ENCODE measurements at places on chromosomes 3 and 15.

GRCh38 chr3:43243590-43244587, 42.5 kb upstream of the SNRK start:
- DNase-seq, result no peak

DNA sequence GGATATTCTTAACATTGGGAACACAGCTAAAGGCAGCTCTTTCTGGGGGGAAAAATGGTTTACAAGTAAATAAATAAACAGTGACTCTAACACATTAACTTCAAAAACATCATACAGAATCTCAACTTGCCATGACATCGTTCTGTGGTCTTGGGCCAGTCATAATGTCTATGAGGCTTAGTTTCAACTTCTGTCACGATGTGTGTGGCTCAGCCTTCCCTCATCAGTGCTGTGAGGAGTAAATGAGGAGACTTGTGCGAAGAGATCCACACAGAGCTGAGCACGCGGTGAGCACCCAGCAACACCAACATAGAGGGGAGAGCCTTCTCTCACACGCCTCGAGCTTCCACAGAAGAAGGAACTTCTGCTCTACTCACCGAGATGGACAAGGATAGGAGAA, 49.0 kb downstream of the DZIP1L start:
- no peak for DNase-seq

GRCh38 chr3:189057369-189057768, 114.4 kb upstream of the TPRG1 start:
- no peak for DNase-seq

- DNase-seq, result no peak
Observed at GRCh38 chr3:194481525-194482195, 5.1 kb downstream of the ATP13A3 start.

- no peak for DNase-seq
Observed at GRCh38 chr3:153553605-153553945, 391.5 kb downstream of the RAP2B start.

DNA sequence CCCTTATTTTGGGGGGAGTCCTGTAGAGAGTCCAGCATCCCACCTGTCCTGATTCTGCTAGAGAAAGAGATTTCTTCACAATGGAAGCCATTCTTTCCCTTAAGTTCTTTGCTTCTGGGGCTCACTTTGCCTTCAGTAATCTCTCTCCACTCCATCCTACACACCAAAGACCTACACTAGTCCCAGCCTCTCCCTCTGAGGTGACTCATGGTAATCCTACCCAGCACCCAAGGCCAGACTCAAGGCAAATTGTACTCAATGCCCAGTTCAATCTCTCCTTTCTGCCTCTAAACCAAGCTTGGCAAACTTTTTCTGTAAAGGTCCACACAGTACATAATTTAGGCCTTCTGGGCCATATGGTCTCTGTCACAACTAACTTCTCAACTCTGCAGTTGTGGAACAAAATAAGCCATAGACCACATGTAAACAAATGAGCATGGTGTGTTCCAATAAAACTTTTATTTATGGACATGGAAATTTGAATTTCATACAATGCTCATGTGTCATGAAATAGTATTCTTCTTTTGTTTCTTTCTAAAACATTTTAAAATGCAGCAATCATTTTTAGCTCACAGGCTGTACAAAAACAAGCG, 72.5 kb downstream of the MRPL46 start:
- no peak for DNase-seq

DNA sequence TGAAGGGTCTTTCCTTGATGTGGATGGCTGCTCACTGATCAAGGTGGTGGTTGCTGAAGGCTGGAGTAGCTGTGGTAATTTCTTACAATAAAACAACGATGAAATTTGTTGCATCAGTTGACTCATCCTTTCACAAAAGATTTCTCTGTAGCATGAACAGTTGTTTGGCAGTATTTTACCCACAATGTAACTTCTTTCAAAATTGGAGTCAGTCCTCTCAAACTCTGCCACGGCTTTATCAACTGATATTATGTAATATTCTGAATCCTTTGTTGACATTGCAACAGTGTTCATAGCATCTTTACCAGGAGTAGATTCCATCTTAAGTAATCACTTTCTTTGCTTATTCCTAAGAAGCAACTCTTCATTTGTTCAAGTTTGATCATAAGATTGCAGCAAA, 252.6 kb downstream of the UBE2E2 start:
- DNase-seq, result peak; percentile 67

DNA sequence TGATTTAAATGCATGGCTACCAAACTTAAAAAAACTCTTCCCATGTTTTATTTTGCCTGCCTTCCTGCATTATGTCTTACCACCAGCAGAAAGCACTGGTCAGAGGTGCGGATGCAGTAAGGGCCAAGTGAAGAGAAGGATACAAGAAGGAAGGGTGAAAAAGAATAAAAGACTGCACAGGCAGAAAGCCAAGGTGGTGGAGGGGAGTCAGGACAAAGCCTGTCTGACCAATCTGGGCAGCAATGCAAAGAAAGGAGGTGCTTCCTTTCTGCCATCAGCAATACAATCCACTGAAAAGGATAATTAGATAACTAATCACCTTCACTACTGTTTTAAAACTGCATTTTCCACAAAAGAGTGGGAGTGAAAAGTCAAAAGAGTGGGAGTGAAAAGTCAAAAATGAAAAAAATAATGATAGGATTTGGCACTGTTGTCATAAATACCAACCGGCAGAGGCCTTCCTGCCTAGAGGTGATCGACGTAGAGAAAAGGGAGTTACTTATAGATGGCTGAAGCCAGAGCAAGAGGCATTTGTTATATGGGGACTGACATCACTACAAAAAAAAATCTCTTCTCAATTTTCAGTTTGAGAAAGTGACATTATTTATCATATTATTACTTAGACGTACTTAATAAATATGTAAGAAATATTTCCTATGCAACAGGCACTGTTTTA, 385.3 kb downstream of the TBC1D5 start:
- no peak for DNase-seq

- no peak for DNase-seq
Observed at GRCh38 chr3:194156095-194156494, 20.1 kb downstream of the HES1 start.

DNA sequence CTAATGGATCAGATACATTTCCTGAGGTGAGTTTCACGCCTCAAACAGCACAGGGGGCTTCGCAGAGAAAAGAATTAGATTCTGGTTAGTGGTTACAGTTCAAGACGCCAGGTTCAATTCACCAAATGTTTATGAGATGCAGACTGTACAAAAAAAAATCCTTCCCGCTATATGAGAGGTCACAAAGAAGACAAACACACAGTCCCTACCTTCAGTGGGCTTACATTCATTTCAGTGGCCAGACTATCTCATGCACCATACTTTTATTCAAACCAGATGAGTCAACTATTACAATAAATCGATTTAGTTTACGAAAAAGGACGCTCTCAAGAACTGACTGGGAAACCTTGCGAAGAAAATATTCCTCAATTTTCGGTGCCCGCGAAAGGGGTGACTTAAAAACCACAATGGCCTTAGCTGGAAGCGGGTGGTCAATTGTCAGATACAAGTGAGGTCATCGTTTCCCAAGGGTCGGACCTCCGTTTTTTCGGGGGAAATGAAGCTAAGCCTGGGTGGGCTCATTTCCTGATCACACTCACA, 695 bp downstream of the METTL6 start:
- no peak for DNase-seq

DNA sequence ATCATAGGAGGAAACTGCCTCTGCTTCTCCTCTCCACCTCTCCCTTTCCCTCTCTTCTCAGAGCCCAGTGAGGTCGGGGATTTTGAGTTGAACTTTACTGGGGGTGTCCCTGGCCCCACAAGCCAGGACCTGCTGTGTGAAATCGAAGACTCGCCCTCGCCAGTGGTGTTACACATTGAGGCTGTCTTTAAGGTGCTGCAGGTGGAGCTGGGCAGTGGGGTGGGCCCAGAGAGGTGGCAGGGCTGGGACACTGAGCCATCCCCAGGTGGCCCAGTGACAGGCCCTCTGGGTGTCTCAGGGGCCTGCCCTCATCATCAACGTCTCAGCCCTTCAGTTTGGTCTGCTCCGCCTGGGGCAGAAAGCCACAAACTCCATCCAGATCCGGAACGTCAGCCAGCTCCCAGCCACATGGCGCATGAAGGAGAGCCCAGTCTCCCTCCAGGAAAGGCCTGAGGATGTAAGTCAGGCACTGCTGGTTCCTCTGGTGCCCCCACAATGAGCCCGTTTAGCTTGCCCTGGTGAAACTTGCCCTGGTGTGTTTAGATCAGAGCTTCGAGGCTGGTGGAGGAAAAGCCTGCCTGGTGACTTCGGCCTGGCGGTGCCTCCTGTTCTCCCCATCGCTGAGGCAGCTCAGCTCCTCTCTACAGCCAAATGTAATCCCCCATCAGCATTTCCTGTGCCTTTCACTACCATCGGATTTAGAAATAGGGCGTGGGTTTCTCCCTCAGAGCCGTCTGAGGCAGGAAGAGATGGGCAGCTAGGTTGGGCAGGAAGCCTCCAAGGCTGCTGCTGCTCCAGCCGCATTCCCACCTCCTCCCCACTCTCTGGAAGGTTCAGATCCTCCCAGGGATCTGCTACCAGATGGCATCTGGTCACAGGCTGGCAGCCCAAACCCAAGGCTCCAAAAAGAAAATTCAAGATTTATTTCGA, 39.2 kb downstream of the ACAA1 start:
- DNase-seq, result no peak

- no peak for DNase-seq
Observed at GRCh38 chr3:154584041-154584440, 154.1 kb upstream of the GPR149 start.

GRCh38 chr15:39102431-39102830, 478.4 kb upstream of the THBS1 start:
- no peak for DNase-seq

DNA sequence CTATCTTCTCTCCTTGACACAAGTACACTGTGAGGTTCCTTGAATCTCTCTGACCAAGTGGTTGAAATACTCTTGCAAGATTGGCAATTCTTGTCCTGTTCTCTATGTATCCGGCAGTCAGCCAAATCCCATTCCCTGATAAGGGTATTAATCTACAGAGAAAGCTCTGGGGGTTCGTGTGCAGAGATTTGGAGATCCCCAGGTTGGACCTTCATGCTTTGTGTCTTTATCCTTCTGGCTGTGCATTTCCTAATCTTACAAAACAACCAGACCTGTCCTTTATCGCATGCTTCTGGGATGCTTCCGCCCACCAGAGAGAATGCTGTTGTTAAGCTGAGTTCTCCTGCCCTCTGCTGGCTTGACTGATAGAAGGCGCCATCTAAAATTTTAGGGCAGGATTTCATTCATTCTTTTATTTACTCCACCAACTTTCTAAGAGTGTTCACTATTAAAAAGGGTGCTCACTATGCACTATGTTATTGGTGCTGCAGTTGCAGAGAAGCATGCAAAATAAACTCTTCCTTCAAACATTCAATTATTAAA, 8.6 kb upstream of the SST start:
- DNase-seq, result peak; percentile 38

GRCh38 chr3:144868506-144868905, 896.9 kb downstream of the DIPK2A start:
- no peak for DNase-seq

- no peak for DNase-seq
Observed at GRCh38 chr3:113228498-113229286, 17.3 kb downstream of the BOC start.

- peak; percentile 52 for DNase-seq
Observed at GRCh38 chr15:90451053-90451850, 63.2 kb downstream of the IQGAP1 start.

DNA sequence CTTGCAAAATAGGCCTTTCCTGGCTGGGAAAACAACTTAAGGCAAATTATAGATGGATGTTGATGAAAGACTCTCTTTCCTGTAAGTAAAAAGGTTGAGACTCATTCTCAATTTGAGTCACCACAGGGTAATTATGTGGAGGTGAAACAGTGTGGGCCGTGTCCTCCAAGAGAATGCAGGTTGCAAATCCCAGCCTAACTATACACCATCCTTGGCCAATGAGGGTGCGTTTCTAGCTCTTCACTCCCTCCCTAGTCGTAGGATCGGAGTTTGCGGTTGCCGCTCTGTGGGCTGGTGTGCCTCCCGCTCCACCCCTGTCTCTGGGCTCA, 259.9 kb downstream of the PLCL2 start:
- no peak for DNase-seq

DNA sequence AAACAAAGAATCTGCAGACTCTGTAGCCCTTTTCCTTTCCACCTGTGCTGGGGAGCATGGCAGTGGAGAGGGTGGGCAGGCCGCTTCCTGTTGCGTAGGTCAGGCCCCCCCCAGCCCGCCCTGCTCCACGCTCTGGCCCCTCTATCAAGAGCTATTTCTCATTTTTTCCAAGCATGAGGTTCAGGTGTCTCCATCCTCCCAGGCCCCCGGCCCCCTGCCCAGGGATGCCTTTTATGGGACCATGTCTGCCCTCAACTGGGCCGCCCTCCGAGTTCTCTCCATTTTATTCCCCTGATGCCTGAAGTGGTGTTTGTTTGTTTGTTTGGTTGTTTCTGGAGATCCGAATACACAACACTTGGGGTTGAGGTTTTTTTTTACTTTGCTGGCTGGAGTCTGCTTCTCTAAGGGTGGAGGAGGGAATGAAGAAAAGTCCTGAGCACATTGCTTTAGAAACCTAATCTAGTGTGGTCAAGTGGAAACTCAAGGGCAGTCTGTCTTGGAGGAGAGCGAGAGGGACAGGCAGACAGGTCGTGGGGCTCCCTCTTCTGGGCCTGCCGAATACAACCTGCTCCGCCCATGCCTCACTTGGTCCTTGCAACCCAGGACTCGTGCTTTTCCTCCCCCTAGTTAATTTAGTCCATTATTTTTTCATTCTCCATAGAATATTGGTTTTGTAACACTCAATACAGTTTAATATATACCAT, 176.5 kb upstream of the LYSMD4 start:
- DNase-seq, result no peak

GRCh38 chr3:64321747-64322146, 96.5 kb upstream of the PRICKLE2 start:
- no peak for DNase-seq

- peak; percentile 94 for DNase-seq
Observed at GRCh38 chr15:99442252-99442897, 123.4 kb upstream of the MEF2A start.

- DNase-seq, result no peak
Observed at GRCh38 chr3:94405258-94406035, 342.6 kb downstream of the NSUN3 start.

GRCh38 chr3:65265511-65265910, 577.7 kb upstream of the ADAMTS9 start:
- no peak for DNase-seq

GRCh38 chr3:14837186-14837877, 18.6 kb downstream of the FGD5 start:
- no peak for DNase-seq

All from fibroblast of the conjunctiva (primary cell).